ENCODE measurements at places on chromosomes 11 and 22. TPM values are rescaled to one million over a fixed set of nuclear protein-coding genes. Genes with fewer than 3 reads are reported as not detected.
A peak's percentile ranks its signal among the peaks of the same experiment; 100 is the strongest.

Gene MPZL3
- 0.41 TPM for total RNA-seq

Gene SERPING1
- 77.0 TPM for total RNA-seq

Gene MMP7
- not detected for total RNA-seq

Gene CDC42EP1
- 30.3 TPM for total RNA-seq

Gene HMBS
- total RNA-seq, result 5.3 TPM

Gene P2RY6
- total RNA-seq, result not detected

Gene SLC7A4
- total RNA-seq, result 0.09 TPM

Gene TOB2
- total RNA-seq, result 25.4 TPM

- DNase-seq, result no peak
Observed at GRCh38 chr22:21030621-21031544, 1.5 kb downstream of the SLC7A4 start.

DNA sequence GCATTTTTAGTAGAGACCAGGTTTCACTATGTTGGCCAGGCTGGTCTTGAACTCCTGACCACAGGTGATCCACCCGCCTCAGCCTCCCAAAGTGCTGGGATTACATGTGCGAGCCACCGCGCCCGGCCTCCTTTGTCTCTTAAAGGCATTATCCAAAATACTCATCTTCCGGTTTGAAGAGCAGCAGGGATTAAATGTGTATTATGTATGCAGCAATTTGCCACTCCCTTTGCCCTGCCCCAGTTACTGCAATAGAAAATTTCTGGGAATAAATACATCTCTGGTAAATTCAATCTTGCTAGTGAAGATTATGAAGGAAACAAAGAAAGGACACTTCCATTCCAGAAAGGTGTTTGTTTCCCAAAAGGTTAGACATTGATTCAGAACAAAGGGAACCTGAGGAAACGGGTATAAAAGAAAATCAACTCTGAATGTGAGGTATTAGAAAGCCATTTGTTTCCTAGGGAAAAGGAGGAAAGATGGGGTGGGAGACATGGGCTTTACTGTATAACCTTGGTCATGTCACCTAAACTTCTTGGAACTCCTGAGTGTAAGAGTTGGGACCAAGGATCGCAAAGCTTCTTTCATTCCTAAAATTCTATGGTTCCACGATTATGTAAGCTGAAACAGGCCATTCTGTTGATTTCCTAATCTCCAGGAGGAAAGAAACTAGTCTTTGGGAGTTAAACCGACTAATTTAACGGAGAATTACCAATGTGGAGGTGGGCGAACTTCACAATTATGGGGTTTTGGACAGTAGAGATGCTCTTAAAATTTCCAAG is 959 bp upstream of the HIPK3 start:
- DNase-seq, result peak; percentile 39

GRCh38 chr11:108985945-108986279 is 321.0 kb downstream of the DDX10 start:
- DNase-seq, result peak; percentile 63

DNA sequence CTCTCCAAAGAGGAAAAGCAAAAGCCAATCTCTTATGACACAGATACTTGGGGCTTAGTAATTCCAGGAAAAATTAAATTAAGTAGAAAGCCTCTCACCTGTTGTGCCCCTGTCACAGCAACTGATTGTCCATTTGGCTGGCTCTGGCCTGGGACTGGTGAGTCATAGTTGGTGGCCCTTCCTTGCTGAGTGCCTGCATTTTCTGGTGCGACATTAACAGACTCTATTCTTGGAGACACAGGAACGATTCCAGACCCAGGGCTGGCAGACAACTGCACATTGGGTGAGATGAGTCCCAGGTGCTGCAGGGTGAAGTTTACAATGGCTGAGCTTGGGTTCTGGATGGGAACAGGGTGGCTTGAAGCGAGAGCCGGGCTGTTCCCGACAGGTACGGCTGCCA is 15.6 kb downstream of the E2F8 start:
- DNase-seq, result no peak

DNA sequence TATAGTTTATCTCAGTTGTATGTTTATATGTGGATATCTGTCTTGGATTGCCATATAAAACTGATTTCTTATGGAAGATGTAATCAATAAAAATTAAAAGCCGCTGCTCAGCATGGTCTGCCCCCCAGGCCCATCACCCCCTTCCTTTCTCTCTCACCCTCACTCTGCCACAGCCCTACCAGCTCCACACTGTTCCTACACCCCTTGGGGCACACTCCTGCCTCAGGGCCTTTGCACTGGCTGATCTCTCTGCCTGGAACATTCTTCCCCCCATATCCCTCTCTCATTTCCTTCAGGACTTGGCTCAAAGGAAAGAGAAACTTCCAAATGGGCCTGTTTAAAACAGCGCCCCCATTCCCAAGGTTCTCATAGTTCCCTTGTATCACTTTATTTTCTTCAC is 63.1 kb downstream of the LRRC32 start:
- no peak for DNase-seq

GRCh38 chr11:69483691-69484426 is 2.4 kb downstream of the LINC01488 start:
- DNase-seq, result no peak

- DNase-seq, result peak; percentile 34
Observed at GRCh38 chr22:40819599-40820140, 524 bp upstream of the SLC25A17 start.

DNA sequence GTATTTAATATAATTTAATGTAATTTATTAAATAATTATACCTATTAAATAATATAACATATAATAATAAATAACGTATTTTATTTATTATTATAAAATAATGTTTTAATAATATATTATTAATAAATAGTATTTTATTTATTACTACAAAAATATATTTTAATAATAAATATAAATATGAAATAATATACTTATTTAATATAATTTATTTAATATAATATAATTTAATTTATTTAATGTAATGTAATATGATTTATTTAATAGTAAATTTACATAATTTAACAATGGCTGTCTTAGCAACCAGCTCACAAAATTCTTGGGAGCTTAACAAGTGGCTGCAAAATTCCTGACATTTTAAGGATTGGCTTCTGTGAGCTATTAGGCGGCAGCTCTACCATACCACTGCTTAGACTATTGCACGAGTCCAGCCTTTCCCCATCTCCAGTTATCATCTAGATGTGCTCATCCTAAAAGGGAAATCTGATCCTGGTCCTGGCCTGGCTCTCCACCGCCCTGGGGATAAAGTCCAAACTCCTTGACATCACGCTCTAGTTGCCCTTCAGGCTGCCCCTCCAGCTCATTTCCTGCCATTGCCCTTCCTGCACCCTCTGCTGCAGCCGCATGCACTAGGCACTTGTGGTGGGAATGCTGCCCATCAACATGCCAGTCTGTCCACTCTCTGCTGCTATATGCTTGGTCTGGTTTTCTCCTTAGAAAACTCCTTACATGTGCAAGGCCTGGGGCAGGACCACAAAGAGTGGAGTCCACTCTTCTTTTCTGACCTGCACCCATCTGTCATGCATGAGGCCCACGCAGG is 9.8 kb downstream of the MMP20 start:
- no peak for DNase-seq

- DNase-seq, result no peak
Observed at GRCh38 chr11:87187076-87187475, 149.3 kb downstream of the TMEM135 start.

GRCh38 chr22:49123621-49124192 is 704.0 kb downstream of the BRD1 start:
- no peak for DNase-seq

Data from fibroblast of the aortic adventitia (primary cell).